ENCODE measurements at places on chromosomes 5 and 9. TPM values are rescaled to one million over a fixed set of nuclear protein-coding genes. Genes with fewer than 3 reads are reported as not detected.

Gene GFPT2
- total RNA-seq, result not detected

Gene CCDC187
- not detected for total RNA-seq

Gene DAPK1
- 1.7 TPM for total RNA-seq

Gene SPATA31A3
- total RNA-seq, result not detected

Gene SPINK7
- total RNA-seq, result not detected

Gene RETREG1
- total RNA-seq, result 31.9 TPM

Gene LEAP2
- 3.0 TPM for total RNA-seq

Gene CDC20B
- total RNA-seq, result not detected

Gene ZNF300
- total RNA-seq, result 1.2 TPM

Gene CCDC183
- 0.34 TPM for total RNA-seq

Gene ENTPD8
- not detected for total RNA-seq

Gene CCNI2
- total RNA-seq, result 10.0 TPM

Gene DNAH5
- total RNA-seq, result not detected

Gene FOXD4
- not detected for total RNA-seq

Gene GABRA6
- not detected for total RNA-seq

Gene OR1J2
- total RNA-seq, result not detected

Gene MUSK
- total RNA-seq, result not detected

Gene RFX3
- 10.3 TPM for total RNA-seq

Gene SPINK4
- total RNA-seq, result not detected

All from activated CD8-positive, alpha-beta T cell treated with anti-CD3 and anti-CD28 coated beads for 36 hours (primary cell).